ENCODE measurements at places on chromosomes 12 and 14.

DNA sequence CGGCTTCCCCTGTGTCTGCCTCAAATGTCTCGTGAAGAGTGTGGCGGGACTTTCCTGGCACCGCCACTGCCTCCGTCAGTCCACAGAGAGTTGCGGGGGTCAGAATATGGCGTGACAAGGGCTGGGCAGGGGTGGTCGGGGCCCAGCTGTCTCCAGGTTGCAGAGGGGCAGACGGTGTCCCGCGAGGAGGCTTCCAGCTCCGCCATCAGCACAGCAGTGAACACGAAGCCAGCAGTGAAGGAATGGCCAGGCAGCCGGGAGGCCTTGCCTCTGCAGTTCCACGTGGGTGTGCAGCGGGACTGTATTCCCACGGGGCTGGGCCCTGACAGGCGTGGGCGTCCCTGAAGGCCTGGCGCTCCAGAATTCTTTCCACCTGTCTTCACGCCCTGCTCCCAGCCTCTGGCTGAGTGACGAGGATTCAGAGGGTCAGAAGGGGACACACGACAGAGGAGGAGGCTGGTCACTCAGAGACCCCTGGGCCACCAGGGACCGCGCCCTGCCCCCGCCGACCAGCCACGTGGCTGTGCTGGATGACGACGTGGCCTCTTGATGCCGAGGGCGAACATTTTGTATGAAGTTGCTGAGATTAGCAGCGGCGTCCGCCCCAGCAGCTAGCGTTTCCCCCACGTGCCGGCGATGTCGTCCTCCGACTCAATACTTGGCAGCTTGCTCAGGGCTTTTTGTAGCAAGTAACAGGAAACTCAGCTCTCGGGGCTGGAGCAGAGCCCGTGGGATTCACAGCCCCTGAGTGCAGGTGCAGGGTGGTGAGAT, 25.0 kb upstream of the GALNT9 start:
- no peak for DNase-seq

- no peak for DNase-seq
Measured at GRCh38 chr14:88002421-88003075, 2.4 kb upstream of the GPR65 start.

DNA sequence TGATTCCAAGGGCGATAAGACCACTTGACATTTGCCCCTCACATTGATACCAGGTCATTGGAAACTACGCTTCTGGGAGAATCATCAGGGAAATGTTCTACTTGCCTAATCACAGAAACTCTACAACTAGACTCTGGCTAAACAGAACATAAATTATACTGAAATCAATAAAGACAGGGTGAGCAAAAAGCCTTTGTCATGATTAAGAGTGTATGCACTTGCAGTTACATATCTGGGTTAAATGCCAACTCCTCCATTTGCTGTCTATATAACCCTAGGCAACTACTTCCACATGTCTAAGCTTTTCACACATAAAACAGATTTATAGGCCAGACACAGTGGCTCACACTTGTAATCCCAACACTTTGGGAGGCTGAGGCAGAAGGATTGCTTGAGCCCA, 125.7 kb downstream of the PHLDA1 start:
- DNase-seq: no peak

DNA sequence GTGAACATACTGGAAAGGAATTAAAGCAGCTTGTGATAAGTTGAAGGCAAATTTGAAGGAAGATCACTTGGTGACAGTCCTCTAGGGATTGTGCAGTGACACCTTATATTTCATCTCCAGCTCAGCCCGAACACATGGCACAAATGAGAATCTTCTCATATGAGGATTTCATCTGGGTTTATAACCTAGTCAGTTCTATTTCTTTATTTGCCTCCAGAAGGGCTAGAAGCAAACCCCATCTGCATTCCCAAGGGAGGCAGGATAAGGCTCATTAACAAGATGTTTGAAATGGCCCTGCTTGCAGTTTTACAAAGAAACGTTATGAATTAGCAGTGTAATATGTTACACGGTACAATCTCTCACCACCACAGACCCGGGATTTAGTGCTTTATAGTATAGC, 90.7 kb upstream of the KRR1 start:
- no peak for DNase-seq

DNA sequence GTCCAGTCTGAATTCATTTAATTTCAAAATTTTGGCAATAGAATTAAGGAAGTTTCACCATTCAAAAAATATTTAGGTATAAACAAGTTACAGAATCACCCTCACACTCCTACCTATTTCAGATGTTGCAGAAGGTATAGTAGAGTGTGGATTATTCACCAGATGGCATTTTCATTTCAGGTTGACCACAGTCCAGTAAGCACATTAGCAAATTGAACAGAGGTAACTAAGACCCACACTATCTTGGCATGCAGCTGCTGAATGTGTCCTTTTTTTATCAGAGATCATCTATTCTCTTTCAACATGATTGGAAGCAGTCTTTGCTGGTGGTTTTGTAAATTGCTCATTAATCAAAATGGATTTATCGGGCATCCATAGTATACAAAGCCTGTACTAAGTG, 151.8 kb upstream of the GARIN6 start:
- DNase-seq: no peak

DNA sequence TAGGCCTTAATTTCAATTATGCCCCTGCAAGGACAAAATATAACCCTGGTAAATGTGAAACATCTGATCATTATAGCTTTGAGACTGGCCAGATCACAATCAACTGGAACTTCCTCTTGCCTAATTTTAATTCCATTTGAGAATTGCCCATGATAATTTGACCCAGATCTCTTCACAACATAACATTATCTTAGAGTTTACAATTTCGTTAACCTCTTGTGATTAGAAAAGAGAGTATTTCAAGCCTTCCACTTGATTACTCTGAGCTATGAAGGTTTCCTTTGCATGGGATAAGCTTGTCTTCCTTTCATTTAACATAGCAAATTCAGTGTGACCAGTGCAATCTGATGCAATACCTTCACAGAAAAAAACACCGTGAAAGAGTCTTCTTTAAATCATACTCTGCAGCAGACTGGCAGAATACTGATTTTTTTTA, 143.6 kb downstream of the DUSP6 start:
- DNase-seq: no peak

GRCh38 chr12:57232156-57232756, 2.7 kb downstream of the SHMT2 start:
- no peak for DNase-seq
